ENCODE measurements at places on chromosomes 7 and 10. TPM values are rescaled to one million over a fixed set of nuclear protein-coding genes. Genes with fewer than 3 reads are reported as not detected.

The LAMB1 gene
- total RNA-seq = 131 TPM

DNA sequence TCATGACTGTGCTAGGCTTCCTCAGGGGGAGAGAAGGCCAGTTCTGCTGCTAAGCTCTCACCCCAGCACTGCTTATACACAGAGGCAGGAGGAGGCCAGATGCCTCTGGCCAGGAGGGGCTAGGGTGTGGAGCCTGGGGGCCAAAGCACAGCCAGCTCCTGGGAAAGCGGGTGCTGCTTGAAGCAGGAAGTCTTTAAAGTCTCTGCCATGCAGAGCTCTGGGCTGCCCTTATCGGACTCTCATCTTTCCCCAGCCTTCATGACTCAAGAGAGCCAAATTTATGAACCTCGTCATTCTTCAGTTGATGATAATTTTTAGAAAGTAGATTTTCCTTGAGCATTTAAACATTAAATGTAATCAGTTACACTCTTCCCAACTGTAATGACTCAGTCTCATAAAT lies 11.2 kb upstream of the TSPAN14 start:
- no peak for DNase-seq

- no peak for DNase-seq
These were observed 128.5 kb downstream of the BTAF1 start for GRCh38 chr10:92052088-92052487.

DNA sequence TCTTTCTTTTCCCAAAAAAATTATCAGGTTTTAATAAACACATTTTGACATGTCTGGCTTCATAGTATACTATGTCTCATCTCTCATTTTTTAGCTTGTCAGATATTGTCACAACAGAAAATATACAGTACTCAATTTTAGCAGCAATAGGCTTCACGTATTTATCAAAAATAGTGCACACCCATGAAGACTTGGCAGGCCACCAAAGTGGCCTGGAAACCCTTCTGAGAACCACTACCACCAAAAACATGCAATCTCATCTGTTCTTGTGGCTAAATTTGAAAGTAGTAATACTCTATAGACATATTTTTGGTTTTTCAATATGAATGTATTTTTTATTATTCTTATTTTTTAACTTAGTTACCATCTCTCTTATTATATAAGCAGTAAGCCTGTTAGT lies 1094.5 kb upstream of the LRRN3 start:
- DNase-seq = no peak

DNA sequence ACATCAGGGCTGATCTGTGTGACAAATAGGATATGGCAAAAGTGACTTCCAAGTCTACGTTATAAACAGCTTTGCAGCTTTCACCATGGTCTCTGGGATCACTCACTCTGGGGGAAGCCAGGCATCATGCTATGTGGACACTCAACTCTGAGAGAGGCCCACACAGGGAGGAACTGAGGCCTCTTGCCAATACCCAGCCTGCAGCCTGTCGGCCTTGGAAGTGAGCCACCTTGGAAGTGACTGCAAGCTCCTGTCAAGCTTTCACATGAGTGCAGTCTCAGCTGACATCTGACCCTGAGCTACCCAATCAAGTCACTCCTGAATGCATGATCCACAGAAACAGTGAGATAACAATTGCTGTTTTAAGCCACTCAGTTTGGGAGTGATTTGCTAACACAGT lies 56.5 kb downstream of the MMRN2 start:
- no peak for DNase-seq

DNA sequence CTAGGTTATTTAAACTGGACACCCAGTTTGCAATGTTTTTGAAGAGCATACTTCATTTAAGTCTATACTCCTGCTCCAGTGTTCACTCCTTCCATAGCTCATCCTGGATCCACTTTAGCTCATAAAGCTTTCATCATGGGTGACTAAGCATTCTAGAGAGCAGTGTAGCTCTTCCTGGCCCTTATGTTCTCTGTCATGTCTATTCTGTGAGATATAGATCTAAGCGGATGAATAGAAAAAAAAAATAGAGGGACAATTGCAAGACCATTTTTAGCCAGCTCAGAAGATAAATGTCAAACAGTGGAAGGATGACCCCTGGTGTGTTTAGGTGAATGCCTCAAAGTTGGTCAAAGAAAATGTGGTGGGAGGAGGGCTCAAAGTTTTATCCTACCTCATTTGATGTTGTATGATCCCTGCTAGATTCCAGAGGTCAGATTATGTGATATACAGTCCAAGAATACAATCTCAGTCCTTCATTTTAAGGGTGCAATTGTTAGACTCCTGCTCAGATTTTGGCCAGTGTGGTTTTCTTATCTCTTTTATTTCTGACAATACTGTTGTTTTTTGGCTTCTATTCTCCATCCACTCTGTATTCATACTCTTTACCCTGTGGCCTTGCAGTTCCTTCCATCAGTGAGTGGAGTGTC lies 7.5 kb upstream of the HECW1 start:
- DNase-seq = no peak

The SEPHS1 gene
- total RNA-seq = 158 TPM

The MEPCE gene
- total RNA-seq = 49.8 TPM

GRCh38 chr7:138167222-138167621 lies 91.0 kb downstream of the AKR1D1 start:
- no peak for DNase-seq

- no peak for DNase-seq
These were observed 379.7 kb upstream of the ZMIZ1 start for GRCh38 chr10:78688901-78689583.

DNA sequence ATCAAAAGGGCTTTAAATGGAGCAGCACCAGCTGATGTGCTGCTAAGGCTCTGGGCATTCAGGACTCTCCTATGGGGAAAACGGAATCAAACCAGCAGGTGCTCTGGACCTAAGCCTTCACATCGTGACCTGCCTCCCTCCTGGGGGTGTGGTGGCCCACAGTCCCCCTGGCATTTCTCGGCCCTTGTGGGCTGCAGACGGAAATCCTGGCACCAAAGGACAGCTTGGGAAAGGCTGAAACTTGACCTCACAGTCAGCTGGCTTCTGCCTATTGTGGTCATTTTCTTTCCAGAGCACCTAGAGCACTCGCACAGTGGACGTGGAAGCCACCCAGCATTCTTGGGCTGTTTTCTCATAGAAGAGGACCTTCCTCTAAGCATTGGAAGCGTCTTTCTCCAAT lies 74.8 kb downstream of the TPST1 start:
- DNase-seq = no peak

DNA sequence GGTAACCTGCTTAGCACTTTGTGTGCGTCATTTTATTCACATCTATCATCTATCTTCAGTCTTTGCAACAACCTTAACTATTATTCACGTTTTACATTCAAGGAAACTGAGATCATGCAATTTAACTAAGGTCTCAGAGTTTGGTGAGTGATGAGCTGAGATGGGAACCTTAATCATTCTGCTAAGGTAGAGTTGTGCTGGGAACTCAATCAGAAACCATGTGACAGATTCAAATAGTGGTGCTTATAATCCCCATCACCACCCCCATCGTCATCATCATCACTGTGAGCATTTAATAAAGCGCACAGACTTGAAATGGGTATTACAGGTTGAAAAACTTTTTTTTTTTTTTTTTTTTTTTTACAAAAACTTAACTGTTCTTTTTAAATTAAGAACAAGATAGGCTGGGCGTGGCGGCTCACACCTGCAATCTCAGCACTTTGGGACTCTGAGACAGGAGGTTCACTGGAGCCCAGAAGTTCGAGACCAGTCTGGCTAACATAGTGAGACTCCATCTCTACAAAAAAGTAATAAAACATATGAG lies 160.9 kb downstream of the PIP4K2A start:
- DNase-seq = no peak

- no peak for DNase-seq
These were observed 6.9 kb upstream of the SORBS1 start for GRCh38 chr10:95567903-95568630.

DNA sequence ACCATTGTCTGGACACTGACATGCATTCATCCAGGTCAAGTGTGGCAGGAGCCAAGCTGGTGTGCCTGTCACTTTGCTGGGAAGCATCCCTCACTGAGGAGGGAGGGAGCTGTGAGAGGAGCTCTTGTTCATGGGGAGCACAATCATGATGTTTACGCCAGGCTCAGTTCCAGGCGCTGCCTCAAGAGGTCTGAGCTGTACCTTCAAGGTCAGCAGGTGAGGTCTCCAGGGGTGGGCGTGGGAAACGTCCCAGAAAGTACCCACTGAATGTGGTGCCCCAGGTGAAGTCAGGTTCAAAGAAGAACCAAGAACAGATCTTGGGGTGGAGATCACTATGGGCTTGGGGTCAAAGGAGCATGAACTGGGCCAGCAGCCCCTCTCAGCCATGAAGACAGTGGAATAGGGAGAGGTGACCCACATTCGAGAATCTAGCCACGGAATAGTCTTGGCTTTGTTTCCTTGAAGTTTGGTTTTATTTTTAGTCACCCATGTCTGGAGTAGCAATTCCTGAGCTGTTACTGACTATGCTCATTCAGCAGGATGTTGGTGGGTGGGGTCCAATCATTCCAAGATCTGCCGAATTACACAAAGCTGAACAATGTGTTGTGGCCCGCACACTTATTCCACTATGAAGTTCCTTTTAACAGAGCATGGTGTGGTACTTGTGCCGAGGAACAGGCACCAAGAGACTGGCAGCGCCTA lies 29.3 kb downstream of the NPS start:
- DNase-seq = no peak

DNA sequence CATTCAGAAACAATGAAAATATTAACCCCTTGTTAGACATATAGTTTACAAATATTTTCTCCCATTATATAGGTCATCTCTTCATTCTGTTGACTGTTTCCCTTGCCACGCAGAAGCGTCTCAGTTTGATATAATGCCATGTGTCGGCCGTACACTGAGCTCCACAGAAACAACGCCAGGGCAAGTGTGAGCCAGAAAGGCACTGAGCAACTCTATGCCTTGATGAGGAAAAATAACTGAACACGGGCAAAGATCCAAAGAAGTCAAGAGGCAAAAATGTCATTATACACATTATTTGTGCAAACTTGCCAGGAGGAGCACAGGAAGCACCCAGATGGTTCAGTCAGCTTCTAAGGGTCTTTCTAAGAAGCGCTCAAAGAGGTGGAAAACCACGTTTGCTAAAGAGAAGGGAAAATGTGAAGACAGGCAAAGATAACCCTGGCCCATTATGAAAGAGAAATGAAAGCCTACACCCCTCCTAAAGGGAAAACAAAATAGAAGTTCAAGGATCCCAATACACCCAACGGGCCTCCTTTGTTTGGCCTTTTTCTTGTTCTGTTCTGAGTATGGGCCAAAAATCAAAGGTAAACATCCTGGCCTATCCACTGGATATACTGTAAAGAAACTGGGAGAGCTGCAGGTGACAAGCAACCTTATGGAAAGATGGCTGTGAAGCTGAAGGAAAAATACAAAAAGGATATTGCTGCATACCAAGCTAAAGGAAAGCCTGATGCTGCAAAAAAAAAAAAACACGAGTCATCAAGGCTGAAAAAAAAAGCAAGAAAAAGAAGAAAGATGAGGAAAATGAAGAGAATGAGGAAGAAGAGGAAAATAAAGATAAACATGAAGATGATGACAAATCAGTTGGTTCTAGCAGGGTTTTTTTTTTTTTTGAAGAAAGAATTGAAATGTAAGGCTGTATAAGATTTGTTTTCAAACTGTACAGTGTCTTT lies 15.5 kb downstream of the ARHGAP12 start:
- no peak for DNase-seq

DNA sequence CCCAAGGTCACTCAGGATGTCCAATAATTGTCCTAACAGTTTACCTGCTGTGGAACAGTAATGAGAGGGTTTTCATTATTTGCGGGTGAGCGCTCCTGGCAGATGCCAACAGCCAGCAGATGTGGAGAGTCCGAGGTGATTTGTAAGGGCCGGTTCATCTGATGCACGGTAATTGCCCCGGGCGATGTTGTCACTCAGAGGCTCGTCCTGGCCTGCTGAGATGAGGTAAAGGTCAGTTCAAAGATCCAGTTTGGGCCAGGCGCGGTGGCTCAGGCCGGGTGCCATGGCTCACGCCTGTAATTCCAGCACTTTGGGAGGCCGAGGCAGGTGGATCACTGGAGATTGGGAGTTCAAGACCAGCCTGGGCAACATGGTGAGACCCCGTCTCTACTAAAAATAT lies 16.9 kb downstream of the LHPP start:
- no peak for DNase-seq

GRCh38 chr10:50417486-50417885 lies 166.2 kb upstream of the ASAH2 start:
- DNase-seq = no peak

The FAM241B gene
- 11.6 TPM for total RNA-seq

DNA sequence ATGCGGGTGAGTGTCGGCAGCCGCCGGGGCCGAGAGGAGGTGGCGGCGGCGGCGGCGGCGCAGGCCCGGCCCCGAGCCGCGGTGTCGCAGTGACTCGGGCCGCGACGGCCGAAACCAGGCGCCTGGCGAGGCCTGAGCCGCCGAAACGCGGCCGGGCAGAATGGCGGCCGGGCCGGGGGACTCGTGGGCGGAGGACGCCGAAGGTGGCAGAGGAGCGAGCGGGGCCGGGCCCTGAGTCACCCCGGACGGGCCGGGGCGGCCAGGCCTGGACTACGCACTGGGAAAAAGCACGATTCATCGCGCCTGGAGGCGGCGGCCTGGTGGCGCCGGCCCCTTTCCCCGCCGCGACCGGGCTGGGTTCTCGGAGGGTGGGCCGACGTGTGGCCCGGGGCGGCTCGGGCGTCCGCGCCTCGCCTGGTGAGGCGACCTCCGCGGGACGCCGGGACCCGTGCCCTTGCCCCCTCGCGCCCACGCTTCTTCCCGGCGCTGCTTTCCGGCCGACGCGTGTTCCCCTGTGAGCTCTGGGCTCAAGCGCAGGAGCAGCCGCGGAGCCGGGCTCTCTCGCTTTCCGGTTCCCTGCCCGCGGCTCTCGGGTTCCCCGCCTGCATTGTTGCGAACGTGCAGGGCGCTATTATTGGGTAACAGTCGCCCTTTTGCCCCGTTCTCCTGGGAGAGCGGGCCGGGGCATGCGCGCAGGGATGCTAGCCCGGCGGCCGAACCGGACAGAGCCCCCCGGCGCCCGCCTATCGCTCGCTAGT lies 500 bp downstream of the CUL1 start:
- DNase-seq = peak; percentile 46

The GPR15LG gene
- not detected for total RNA-seq

DNA sequence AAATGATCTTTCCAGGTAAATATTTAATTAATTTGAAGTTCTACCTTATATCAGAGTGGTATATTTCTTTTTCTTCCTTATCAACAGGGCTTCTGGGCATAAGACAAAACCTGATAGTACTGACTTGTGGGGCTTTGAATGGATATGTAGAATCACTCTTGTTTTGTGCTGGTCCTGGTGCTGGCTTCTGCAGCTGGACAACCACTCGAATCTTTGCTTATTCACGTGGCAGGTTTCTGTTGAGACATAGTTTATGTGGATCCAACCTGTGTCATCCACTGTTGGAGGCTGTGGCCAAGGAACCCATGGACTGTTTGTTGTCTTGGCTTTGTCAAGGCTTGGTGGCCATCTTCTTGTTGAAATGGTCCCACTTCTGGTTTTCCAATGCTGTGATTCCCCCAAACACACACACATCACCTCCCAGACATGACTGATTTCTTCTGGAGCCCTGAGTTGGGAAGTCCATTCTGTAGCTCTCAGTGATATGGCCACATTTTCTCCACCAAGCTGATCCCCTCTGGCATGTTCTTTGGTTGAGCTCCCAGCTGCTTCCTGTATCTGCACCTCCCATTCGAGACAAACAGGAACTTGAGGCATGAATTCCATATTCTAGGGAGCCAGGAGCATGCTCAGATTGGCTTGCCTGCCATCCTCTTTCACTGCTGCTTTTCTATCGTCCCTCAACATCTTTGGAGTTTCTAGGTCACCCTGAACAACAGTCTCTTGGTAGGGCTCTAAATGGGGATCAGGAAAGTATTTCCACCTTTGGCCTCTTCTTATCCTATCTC lies 19.5 kb downstream of the TAS2R41 start:
- no peak for DNase-seq

Data from neural crest cell (in vitro differentiated cells).